ENCODE measurements at places on chromosomes 16 and 17.

DNA sequence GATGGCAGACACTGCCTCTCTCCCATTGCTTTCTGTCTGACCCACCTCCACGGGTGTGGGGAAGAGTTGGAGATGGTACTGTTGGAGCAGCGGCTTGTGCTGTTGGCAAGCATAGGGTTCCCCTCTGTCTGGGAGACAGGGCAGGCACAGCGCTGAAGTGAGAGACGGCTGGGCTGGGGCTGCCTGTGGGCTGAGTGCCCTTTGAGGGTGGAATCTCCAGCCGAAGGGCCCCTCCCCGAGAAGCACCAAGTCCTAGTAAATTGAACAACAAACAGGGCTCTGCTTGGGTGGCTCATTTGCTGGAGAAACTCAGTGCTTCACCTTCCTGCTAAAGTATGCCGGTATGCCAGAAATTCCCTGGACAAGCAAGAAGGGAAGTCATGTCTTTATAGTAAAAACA lies 79.7 kb downstream of the KSR1 start:
- no peak for DNase-seq

DNA sequence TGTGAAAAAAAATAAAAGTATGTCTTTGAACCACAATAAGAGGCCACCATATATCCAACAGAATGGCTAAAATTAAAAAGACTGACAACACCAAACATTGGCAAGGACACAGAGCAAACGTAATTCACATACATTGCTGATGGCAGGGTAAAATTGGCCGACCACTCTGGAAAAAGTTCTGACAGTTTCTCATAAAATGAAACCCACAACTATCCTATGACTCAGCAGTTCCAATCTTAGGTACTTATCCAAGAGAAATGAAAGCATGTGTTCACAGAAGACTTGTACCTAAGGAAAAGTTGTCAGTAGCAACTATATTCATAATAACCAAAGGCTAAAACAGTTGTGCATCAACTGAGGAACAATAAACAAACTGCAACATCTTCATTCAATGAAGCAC lies 357.3 kb upstream of the XYLT1 start:
- DNase-seq = no peak

DNA sequence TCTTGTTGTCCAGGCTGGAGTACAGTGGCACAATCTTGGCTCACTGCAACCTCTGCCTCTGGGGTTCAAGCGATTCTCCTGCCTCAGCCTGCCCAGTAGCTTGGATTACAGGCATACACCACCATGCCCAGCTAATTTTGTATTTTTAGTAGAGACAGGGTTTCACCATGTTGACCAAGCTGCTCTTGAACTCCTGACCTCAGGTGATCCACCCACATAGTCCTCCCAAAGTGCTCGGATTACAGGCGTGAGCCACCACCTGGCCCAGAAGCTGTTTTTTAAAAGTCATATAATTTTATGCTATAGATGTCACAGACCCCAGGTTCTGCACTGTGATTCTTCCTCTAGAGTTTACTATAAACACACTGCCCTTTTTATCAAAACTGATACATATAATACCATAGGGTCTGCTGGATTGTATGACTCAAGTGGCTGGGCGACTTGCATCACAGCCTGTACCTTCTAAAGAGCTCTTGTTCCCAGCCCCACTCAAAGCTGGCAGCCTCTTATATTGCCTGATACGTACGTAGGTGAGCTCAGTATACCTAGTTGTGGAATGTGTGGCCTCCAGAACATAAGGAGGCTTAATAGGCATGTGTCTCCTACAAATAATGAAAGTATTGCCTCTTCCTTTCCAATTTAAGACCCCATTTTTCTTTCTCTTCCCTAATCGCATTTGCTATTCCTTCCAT lies 295.8 kb downstream of the ZFHX3 start:
- DNase-seq = no peak

DNA sequence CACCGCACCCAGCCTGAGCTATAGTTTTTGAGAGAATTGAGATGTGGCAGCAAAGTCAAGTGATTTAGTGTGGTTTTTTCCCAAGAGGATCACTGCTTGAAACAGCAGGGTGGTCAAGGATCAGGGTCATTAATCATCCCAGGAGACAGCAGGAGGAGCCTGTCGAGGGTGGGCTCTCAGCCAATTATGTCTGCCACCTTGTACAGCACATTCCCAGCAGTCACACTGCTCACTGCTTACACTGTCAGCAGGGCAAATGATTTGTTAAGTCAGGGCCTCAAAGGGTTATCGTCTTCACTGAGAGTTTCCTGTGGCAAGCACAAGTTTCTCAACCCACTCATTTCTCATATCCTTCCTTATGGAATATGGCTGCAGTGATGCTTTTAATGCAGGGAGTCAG lies 13.2 kb downstream of the B3GNT9 start:
- no peak for DNase-seq

DNA sequence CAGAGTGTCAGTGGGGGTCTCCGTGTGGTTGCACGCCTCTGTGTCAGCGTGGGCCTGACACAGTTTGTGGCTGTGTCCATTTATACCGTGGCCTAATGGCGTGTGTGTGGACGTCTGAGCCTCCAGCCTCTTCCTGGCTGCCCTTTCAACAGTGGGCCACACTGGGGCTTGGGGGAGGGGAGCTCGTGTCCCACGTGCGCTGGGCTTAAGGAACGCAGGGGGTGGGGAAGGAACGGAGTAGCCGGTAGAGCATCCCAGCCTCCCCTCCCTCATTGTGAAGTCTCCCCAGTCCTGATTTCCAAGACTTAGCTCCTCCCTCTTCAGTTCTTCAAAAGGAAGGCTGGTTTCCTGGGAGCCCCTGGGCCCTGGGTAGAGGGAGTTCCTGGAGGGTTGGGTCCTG lies 9.5 kb upstream of the HES7 start:
- DNase-seq = no peak

GRCh38 chr17:4772235-4772613 lies 538 bp downstream of the TM4SF5 start:
- DNase-seq = no peak

GRCh38 chr17:42536372-42537155 lies 523 bp downstream of the NAGLU start:
- DNase-seq = peak; percentile 96

DNA sequence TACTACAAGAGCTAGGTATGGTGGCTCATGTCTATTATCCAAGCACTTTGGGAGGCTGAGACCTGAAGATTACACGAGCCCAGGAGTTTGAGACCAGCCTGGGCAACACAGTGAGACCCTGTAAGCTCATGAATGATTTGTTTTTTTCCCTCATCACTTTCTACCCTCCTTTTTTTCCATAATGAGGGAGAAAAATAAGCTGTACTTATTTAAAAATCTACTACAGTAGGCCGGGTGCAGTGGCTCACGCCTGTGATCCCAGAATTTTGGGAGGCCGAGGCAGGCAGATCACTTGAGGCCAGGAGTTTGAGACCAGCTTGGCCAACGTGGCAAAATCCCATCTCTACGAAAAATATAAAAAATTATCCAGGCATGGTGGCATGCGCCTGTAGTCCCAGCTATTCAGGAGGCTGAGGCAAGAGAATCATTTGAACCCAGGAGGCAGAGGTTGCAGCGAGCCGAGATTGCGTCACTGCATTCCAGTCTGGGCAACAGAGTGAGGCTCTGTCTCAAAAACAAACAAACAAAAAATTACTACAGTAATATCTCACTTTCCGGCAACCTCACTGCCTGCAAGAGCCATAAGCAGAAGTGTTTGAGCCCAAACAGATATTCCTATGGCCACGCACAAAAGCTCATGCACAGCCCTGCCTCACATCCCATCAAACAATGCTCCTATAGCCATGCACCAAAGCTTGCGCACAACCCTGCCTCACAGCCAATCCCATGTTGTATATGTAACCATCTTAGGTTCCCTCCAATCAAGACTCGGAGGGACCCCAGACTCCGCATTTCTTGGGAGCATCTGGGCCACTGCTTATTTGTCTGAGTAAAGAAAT lies 37.4 kb downstream of the TK2 start:
- DNase-seq = no peak
